ENCODE measurements at places on chromosomes 6 and 20.

DNA sequence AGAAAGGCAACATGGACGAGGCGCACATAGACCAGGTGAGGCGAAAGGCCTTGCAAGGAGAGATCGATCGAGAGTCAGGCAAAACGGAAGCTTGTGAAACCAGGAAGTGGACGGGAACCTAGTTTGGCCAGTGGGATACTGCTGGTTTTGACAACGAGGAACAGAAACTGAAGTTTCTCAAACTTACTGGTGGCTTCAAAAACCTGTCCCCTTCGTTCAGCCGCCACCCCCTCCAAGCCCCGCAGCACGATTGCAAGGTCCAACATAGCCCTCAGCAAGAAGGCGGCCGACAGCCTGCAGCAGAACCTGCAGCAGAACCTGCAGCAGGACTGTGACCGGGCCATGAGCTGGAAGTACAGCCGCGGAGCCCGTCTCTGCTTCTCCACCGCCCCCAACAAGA is 238.0 kb downstream of the KHDC1L start:
- DNase-seq: no peak

- DNase-seq: no peak
Observed at GRCh38 chr20:52817511-52817910, 154.6 kb upstream of the TSHZ2 start.

DNA sequence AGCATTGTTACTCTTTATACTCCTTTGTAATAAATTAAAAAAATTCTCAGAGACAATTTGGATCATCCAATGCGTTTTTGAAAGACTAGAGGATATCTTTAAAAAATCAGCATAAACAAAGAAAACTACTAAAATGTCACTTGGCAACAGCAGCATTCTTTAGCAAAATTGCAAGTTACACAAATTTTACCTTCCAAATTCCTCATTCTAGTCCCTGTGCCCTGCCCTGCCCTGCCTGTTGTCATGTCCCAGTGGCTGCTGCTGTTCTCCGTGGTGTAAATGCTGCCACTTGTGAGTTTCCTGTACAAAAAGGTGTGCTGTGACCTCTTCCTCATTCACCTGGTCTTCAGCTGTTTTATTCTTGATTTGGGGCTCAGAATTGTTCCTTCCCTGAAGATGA is 83.2 kb downstream of the CDC5L start:
- DNase-seq: no peak

GRCh38 chr6:137883400-137884148 is 16.5 kb downstream of the TNFAIP3 start:
- DNase-seq: no peak

GRCh38 chr6:408599-409102 is 17.1 kb downstream of the IRF4 start:
- DNase-seq: no peak

- DNase-seq: no peak
Observed at GRCh38 chr6:170136541-170137175, 154.2 kb downstream of the DLL1 start.

DNA sequence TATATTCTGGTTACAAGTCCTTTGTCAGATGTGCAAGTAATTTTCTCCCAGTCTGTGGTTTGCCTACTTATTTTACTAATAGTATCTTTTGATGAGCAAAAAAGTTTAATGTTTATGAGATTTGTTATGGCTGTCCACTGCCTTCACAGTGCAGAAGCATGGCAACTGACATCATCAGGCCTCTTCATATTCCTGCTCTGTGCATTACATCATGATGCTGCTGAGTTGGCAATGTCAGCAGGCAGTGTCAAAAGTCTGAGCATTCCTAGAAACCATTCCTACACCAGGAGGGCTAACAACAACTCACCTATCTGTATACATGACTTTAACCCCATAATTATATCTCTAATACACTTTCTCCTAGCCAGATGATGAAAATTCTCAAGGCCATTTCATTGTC is 10.8 kb upstream of the OR2B2 start:
- no peak for DNase-seq

DNA sequence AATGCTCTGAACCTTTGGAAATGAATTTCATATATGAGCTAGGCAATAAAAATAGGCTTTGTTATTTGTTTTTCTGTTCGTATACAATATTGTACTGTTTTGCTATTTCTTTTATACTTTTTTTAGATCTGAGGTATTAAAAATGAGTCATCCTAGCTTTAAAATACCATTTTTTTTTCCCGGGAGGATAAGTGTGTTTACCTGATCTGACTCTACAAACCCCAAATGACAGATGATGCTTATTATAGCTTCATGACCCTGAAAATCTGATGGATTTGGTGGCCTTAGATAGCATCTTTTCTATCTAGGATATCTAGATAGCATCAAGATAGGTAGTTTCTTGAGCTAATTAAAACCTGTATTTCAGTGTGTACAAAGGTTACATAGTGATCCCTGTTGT is 206.4 kb downstream of the DTNBP1 start:
- DNase-seq: no peak

GRCh38 chr6:27213544-27214125 is 33.9 kb upstream of the PRSS16 start:
- no peak for DNase-seq

Measured in stimulated activated CD8-positive, alpha-beta memory T cell treated with anti-CD3 and anti-CD28 coated beads, Interleukin-15, amount 100 ng/mL, for 48 hours (primary cell).